ENCODE measurements at places on chromosomes 16 and 17.

GRCh38 chr17:76791053-76791980 is 53.4 kb downstream of the MFSD11 start:
- DNase-seq = peak; percentile 78

- DNase-seq = no peak
These were observed 244.1 kb upstream of the MON1B start for GRCh38 chr16:76946879-76947278.

- no peak for DNase-seq
These were observed 6.7 kb upstream of the TPPP3 start for GRCh38 chr16:67399749-67400704.

GRCh38 chr17:17179371-17179827 is 26.7 kb downstream of the PLD6 start:
- no peak for DNase-seq

DNA sequence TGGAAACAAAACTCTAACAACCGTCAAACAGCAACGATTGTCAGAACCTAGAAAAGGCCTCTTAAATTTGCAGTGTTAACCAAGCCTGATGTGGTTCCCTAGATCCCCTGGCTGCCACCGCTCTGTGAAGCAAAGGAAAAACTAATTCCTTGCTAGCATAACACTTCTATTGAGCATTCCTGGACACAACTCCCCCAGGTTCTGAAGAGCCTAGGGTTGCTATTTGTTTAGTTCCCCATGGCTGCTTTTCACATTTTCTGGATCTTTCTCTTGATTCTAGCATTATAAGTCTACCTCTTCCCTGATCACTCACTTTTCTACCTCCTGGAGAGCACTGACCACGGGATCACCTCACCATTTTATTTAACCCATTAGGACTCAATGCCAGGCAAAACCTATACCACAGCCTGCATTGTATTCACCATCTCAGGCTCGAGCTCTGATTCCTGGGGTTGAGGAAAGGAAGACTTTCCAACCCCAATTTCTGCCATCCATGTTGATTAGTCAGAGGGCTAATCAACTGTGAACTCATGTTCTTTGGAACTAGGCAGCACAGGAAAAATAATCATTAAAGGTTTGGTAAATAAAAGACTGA is 692 bp upstream of the KCNJ16 start:
- no peak for DNase-seq

GRCh38 chr17:14672830-14673229 is 371.9 kb downstream of the HS3ST3B1 start:
- DNase-seq = peak; percentile 56

- DNase-seq = no peak
These were observed 24.9 kb downstream of the SCNN1G start for GRCh38 chr16:23207485-23207884.

GRCh38 chr17:59415397-59415796 is 83.9 kb downstream of the YPEL2 start:
- DNase-seq = no peak

DNA sequence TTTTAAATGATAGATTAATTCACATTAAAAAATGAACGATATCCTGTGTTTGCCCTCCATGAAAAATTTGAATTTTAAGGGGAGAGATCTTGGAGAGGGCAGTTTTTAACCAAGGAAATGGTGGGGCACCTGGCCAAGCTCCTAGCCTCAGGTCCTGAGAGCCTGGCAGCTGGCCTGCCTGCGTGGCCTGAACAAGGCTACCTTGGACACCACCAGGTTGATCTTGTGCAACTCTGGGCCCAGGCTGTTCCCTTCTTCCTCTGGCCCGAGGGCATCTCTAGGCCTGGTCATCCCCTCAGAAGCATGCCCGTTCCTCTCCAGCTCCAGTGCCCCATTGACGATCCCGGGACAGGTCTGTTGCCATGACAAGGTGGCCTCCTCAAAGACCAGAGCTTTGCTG is 33.4 kb upstream of the LONP2 start:
- no peak for DNase-seq

GRCh38 chr17:32007463-32008298 is 498 bp downstream of the LRRC37B start:
- peak; percentile 32 for DNase-seq

- DNase-seq = no peak
These were observed 167.5 kb downstream of the UTP18 start for GRCh38 chr17:51427856-51428255.

DNA sequence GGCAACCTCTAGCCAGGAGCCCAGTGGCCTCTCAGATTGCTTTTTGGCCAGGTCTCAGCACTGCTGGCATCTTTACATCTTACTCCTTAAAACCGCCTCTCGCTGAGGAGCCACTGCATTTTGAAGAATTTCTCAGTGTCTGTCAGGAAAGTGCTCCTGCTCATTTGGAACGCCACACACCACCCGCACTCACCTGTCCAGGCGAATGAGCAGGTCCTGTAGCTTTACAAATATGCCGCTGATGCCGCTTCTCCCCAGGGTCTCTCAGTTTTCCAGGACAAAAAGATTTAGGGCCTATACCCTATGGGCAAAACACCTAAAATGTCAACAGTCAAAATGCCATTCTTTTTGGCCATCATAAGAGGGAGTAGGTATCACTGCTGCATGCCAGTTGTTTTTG is 22.1 kb downstream of the CYB561 start:
- DNase-seq = no peak

DNA sequence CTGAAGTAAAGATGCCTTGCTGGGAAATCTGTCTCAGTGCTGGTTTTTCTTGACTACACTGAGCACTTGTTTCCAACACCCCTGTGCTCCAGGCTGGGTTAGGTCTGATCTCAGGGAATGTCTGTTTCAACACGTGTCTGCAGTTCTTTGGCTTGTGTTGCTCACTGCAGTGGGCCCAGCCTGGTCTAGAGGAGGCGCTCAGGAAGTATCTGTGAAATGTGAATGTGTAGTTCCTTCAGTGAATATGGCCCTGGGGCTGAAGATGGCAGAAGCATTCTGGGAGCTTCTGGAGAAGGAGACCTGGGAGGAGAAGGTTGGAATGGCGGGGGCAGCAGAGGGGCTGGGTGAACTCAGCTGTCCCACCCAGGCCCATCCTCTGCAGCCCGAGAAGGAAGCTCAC is 8.1 kb upstream of the YPEL3 start:
- DNase-seq = no peak

GRCh38 chr16:87855852-87856715 is 13.2 kb downstream of the SLC7A5 start:
- peak; percentile 68 for DNase-seq

DNA sequence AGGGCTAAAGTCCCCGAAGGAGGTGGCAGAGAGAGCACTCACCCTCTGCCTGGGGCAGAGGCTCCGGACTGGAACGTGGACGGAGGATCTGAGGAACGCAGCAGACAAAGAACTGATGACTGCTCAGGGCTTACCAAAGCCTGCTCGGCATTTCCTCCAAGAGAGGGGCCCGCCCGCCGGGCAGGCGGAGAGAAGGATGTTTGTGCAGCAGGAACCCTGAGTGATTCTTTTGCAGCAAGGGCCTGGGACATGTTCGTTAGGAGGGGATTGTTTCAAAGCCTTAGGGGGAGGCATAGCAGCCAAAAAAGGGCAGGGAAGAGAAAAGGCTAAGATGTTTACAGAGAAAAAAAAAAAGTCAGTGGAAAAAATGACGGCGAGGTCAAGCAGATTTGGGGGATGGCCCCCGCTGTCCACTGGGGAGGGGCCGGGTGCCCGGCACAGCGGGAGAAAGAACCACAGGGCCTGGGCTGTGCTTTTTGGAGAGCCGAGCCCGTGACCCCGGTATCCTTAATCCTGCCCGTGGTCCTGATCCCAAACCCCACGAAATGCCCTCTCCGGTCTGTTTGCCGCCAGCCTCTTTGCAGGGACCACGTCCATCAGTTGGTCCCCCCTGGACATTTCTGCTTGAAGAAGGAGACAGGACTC is 129.3 kb downstream of the NTN1 start:
- peak; percentile 25 for DNase-seq

DNA sequence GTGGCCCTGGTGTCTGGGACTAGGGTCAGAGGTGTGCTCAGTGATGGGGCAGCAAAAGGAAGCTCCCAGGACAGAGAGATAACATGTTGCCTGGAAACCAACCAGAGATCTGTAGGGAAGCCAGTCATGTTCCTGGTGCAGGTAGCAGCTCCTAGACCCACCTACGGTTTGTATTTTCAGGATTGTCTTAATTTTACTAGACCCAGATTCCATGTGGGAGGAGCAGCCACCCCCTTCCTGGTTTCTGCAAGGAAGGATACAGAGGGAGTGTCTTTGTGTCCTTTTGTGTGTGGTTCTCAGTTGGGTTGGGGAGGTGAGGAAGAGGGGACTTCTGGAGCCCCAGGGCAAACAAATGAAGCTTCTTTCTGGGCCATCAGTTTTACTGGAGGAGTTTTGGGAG is 53.9 kb downstream of the MGAT5B start:
- no peak for DNase-seq

- peak; percentile 85 for DNase-seq
These were observed at the start of gene TGFB1I1 for GRCh38 chr16:31471875-31472708. TSS of gene TGFB1I1 (plus strand) at chr16:31472152. CDS start at chr16:31472189, 37 bp downstream.

- DNase-seq = no peak
These were observed 51.8 kb upstream of the ACSF3 start for GRCh38 chr16:89041571-89042481.

- no peak for DNase-seq
These were observed 7.7 kb downstream of the USP6 start for GRCh38 chr17:5123343-5124124.

GRCh38 chr17:47324224-47325020 is 667 bp downstream of the EFCAB13 start:
- peak; percentile 67 for DNase-seq

GRCh38 chr17:13222975-13223374 is 205.1 kb upstream of the ELAC2 start:
- DNase-seq = no peak

DNA sequence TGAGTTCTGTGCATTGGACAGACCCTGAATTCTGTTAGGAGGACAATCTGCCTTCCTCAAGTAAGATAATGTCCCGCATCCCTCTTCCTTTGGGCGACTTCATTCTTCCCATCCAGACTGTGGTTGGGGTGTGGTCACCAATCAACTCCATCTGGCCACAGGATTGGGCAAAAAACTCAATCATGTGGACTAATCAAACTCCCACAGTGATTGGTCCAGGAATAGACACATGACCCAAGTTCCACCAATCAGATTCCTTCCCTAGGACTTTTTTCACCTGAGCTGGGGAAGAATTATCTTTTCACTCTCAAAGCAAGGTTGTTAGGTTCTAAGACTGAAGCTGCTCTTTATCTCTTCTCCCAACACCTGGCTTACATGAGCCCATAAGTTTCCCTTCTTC is 13.2 kb upstream of the NKD1 start:
- DNase-seq = no peak

DNA sequence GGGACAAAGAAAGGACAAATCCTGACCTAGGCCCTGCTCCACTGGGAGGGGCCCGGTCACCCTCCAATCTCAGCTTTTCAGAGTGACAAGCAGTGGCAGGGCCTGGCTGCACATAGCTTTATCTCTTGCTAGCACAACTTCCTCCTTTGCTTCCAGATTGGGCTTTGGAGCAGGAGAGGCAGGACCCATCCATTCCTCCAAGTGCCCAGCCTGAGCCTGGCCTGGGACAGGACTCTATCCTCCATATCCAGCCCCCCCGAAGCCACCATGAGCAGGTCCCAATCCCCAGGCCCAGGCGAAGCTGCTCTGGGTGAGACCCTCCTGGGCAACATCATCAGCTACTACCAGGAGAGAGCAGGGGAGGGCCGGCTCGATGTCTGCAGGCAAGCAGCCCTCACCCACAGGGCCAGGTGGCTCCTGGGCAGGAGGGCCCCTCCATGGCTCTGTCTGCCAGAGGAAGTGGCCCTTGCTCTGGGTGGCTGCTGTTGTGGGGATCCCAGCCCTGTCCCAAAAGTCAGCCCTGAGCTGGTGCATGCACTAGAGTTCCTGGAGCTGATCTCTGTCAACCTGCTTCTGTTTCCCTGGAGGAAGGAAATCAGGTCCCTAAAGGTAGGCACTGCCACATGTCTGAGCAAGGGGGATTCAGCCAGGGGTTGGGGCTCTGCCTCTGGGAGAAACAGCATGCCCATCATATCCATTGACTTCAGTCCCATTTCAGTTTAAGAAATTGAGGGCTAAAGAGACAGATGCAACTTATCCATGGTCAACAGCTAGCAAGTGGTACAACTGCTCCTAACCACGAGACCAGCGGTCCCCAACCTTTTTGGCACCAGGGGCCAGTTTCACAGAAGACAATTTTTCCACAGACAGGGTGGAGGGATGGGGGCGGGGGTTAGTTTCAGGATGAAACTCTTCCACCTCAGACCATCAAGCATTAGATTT is 58.9 kb downstream of the TK2 start:
- no peak for DNase-seq

DNA sequence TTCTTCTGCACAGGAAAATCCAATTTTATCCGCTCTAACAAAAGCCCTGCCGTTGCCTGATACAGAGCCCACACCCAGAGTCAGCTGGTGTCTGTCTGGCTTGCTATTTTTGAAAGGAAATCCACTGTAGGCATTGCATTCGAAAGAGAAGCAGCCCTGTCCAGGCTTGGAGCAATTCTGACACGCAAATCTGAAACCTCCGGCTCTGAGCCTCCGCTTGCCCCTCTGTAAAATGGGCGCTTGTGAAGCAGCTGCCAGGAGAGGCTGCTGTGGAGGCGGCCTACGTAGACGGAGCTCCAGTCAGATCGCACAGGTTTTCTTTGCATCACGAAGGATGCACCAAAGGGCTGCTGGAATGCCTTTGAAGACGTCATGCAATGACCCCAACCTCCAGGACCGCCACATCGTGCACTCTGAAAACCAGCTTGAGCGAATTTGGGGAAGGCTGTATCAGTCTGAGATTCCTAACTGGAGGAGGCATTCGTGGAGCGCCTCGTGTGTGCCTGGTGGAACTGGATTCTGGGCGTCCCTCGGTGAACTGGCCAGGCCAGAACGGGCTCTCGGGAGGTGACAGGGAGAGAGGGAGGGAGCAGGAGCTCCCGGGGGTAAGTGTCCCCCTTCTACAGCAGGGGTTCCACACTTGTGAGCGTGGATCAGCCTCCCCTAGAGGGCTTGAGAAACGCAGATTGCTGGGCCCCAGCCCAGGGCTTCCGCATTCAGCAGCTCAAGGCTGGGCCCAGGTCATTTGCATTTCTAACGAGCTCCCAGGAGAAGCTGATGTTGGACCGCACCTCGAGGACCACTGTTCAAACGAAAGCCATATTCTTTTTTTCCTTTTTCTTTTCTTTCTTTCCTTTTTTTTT is 215.5 kb downstream of the MRTFB start:
- no peak for DNase-seq

GRCh38 chr16:16045296-16045695 is 95.9 kb downstream of the ABCC1 start:
- DNase-seq = no peak

GRCh38 chr16:87960852-87961251 is 9.6 kb downstream of the BANP start:
- no peak for DNase-seq

DNA sequence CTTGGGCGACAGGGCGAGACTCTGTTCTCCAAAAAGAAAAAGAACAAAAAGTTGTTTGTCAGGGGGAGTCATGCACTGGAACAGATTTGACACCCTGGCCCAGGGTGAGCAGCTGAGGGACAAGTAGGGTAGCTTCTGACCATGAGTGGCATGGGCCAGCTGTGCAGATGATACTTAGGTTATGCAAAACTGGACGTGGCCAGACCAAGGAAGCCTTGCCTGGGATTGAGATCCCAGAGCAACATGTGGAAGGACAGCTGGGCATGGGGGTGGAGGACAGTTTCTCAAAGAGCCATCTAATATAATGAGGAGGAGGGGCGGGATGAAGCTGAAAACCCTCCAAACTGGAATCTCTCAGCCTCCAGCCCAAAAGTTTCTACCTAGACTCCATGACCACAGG is 19.6 kb upstream of the SLC35B1 start:
- DNase-seq = no peak

Measured in EL (cell line).